ENCODE measurements at places on chromosomes 7 and 10. TPM values are rescaled to one million over a fixed set of nuclear protein-coding genes. Genes with fewer than 3 reads are reported as not detected.

PON1 gene
- 1.8 TPM for polyA plus RNA-seq

GRCh38 chr7:150965273-150965830 is 12.8 kb downstream of the KCNH2 start:
- DNase-seq = no peak

DNA sequence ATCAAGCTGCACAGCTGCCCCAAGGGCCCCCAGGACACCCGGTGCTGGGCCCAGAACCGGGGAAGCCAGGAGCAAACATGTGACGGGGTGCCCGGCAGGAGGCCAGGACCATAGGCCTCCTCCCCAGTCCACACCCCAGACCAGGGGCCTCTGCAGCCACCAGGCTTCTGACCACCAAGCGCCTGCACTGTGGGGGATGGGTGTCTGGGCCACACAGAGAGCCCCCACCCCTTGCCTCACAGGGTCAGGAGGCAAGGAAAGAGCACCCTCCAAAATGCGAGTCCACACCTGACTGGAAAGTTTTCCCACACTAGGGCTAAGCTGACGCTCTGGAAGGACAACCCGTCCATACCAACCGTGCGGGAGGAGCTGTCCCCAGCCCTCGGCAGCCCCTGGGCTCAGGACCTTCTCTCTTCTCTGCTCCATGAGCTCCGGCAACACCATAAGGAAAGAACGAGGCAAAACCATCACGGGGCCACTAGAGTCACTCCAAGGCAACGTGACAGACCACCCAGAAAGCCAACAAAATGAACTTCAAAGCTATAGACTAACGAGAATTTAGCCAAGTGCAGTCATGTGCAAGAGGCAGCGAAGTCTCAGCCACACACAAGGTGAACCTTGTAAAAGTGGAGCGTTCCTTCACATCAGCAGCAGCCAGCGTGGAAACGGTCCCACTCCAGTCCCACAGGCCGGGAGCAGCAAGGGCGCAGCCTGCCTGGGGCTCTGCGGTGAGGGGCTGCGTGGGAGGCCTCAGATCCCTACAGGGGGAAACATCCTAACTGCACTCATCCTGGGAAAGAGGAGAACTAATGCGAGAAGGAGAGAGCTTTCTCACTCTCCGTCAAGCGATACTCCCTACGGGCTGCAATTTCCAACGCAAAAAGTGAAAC is 5.1 kb downstream of the STK32C start:
- no peak for DNase-seq

DNA sequence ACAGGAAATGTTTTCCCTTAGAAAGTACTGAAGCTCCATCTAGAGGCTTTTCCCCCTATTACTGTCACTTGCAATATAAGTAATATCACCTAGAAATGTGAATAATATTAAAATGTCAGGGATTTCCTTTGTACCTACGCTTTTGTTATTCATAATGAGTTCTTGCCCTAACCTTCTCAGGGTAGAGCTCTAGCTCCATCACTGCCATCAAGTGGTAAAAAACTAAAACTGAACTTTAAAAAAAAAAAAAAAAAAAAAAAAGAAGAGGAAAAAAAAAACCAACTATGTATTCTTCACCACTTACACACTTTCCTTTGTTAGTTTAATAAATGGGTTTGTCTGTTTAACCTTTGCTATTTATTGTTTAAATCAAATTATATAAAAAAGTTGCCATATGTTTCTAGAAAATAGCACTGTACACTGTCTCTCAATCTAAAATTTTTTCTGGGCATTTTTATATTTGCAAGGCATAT is 49.9 kb downstream of the DNAJC1 start:
- DNase-seq = peak; percentile 57

SUGCT gene
- 1.4 TPM for polyA plus RNA-seq

GRCh38 chr10:89954061-89954460 is 252.7 kb downstream of the KIF20B start:
- no peak for DNase-seq

SRI gene
- 89.0 TPM for polyA plus RNA-seq

DNA sequence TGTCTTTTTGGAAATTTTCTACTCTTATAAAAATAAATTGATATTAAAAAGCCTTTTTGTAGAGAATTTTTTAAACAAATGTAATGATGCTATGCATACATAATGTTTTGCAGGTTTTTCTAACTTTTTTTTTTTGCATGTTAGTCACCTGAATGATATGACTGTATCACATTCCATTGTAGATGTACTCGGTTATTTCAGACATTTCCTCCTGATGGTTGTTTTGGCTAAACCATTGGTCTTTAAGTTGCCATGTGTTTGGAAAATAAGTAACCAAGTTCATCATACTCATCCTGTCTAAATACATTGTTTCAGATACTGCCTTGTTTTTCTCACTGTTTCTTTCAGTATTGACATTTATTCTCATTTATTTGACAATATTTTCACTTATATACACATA is 25.8 kb downstream of the NHLRC2 start:
- peak; percentile 17 for DNase-seq

DNA sequence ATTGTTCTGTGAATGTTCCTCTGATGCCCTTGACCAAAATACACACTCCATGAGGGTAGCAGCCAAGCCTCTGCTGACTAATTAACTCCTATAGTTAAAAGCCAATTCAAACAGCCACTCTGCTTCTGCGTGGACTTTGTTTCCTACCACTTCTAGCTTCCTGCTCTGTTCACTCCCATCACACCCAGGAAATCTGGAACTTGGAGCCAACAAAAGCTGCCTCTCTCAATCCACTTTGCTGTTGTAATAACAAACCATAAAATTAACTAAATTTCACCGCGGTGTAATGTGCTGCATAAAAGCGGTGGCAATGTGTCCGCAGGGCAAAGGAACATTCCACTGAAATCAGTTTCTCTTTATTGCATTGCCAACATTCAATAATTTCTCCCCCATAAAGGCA is 239.5 kb downstream of the PLXNA4 start:
- no peak for DNase-seq

PCLO gene
- polyA plus RNA-seq = 0.70 TPM

DNA sequence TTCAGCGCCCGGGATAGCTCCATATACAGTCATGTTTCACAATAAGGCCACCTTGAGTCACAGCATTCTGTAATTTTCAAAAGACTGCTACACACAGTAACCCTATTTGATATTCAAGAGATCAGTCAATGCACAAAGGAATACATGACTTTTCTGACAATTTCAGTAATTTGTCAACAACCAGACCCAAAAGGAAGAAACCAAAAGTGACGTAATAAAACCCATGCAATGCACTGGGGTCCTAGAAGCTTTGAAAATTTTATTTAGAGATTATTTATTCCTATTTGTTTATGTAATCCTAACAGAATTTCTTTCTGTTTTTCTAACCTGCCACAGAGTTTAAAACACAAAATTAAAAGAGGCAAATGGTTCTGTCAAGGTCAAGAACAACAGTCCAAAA is 421.2 kb downstream of the DPP6 start:
- no peak for DNase-seq

- no peak for DNase-seq
Measured at GRCh38 chr10:20891338-20891714, 5.8 kb downstream of the NEBL start.

GRCh38 chr10:4809156-4809555 is 16.9 kb upstream of the AKR1E2 start:
- DNase-seq = no peak

GRCh38 chr10:68153473-68154210 is 44.4 kb downstream of the MYPN start:
- peak; percentile 97 for DNase-seq

GRCh38 chr10:96456296-96456840 is 57.4 kb downstream of the TLL2 start:
- DNase-seq = no peak

- DNase-seq = no peak
Measured at GRCh38 chr7:51261117-51261835, 55.3 kb downstream of the COBL start.

Measured in A549 (cell line).